CD8-positive, alpha-beta T cell (primary cell): ENCODE measurements at places on chromosomes 2 and 18. TPM values are rescaled to one million over a fixed set of nuclear protein-coding genes. Genes with fewer than 3 reads are reported as not detected.

GAREM1 gene
- 0.25 TPM for total RNA-seq

DNA sequence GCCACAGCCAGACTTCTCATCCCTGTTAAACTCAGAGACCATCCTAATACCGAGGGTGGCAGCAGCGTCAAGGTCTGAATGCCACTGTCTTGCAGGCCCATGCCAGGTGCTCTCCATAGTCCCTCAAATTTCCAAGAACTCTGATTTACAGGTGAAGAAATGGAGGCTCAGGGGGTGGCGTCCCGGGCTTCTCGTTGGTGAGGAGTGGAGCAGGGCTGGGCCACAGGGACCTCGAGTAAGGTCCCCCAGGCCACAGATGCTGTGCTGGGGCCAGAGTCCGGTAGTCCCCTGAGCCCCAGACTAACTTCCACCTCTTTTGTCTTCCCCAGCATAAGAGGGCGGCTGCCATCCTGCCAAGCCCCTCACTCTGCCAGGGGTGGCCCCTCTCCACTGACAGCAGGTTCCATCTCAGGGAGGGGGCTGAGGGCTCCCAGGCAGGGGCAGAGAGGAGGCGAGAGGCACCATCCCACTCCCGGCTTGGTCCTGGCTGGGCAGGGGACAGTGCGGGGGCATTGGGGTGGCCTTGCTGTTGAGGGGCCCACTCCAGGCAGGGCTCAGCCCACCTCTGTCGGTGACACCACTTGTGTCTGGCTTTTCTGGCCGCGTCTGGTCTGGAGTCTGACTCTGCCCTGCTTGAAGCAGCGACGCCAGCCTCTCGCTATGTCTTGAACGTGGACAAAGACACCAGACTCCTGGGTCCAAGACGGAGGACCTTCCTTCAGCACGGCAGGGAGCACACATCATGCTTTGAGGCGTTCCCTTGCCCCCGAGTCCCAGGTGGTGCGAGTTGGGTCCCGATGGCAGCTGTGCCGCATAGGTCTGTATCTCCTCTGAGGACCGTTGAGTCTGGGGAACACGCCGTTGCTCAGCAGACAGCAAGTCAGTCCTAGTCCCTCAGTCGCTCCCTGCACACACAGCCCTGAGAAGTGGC is 15.9 kb upstream of the KLHL30 start:
- no peak for DNase-seq

- DNase-seq: no peak
Measured at GRCh38 chr2:221716426-221717303, 144.6 kb upstream of the EPHA4 start.

DNA sequence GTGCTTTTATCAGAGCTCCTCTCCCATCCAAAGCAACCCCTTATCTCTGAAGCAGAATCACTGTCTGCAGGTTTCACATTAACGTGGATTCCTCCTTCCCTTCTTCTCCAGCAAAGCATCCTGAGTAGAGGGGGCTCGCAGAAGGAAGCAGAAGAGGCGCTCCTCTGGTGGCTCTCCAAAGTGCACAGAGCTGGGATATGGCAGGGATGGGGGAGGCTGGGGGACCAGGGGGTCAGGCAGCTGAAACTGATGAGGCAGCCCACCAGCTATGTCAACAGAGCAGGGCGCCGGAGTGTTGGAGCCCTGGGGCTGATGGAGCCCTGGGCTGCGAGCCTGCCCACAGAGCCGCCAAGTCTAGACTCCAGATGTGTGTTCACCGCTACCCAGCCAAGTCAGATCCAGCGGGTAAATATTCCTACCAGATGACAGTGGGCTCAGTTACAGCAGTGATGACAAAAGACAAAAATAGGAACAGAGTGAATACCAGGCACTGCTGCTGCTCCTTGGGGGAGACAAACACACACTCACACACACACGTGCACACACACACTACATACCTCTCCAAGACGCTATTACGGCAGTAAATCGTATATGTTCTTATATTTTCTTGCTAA is 678.3 kb upstream of the ID2 start:
- DNase-seq: no peak

GRCh38 chr18:27763936-27764335 is 413.0 kb downstream of the CDH2 start:
- no peak for DNase-seq

DNA sequence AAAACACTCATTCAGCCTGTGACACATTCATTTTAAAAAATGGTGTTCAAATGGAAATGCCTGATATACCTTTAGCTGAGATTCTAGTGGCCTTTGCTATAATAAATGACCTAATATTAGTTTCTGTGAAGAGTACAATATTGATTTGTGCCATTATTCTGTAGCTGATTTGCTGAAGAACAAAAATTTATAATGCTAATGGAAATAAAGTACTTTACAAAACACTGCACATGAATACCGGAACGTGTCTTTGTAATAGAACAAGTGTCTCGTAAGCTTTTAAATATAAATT is 138.7 kb downstream of the WDR7 start:
- no peak for DNase-seq

DNA sequence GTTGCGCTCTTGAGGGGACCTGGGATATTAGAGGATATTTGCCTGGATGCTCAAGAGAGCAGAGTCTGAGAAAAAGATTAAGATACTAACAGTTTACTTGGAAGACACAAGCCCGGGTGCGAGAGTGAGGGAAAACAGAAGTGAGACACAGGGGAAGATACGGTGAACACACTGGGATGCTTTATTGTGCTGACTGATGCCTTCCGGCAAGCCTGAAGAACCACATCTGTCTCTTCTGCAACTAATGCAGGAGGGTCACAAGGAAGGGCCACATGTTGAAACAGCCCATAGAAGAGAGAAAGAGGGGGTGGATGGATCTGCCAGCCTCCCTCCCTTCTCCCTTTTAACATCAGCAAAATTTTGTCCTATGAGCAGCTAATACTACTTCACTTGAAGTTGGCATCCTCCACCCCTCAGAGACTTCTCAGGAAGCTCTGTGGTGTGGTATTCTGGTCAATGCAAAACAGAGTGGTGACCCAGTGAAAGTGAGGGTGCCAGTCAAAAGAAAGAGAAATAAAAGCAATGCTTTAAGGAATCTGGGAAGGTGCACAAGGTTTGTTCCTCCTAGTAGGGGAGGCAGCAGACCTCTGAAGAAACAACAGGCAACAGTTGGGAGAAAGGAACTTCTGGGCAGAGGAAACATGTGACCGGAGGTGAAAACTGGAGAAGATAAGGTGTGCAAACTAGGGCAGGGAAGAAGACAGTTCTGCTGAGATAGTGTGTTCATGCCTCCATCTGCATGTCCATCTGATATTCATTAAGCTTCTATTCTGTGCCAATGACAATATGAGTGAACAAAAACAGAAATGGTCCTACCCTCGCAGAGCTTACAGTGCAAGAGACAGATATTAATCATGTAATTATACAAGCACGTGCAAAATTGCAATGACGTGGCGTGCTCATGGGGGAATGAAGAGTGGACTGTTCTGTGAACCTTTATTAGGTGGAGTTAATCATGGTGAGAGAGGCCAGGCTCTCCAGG is 107.1 kb downstream of the LYPD6B start:
- no peak for DNase-seq

DNA sequence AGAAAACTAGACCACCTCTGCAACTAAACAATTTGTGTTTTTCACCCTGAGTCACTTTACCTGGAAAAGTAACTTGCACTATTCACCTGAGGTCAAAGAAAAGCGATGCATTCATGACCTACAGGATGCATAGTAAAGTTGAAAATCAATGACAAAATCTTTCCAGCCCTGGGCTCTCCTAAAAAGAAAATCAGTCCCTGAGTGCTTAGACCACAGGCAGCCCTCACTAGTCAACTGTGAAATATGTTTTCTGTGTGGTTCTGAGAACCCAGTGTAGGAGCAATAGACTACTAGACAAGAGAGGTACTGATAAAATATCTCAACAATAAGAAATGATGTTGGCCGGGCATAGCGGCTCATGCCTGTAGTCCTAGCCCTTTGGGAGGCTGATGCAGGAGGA is 133.1 kb downstream of the TXNL1 start:
- no peak for DNase-seq

GRCh38 chr2:7676714-7677113 is 759.5 kb downstream of the RNF144A start:
- no peak for DNase-seq

- DNase-seq: no peak
Measured at GRCh38 chr18:58005011-58005410, 39.0 kb upstream of the NEDD4L start.

DNA sequence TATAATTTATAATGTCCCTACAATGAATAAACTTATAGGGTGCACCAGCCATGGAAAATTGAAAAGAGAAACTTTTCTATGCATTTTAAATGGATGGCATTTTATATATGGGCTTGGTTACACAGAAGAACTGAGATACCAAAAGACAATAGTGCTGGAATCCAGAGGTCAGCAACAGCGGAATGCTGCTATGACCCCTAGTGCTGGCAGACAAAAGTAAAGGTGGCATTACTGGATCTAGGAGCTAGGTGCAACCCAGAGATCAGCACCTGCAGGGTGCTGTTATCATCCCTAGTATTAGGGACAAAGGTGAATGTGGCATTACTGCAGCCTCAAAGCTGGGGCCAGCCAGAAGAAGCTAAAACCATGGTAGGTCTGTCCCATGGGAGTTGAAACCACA is 392.7 kb upstream of the ST6GAL2 start:
- DNase-seq: no peak

- no peak for DNase-seq
Measured at GRCh38 chr2:135457279-135457678, 73.7 kb downstream of the ZRANB3 start.

SCYGR4 gene
- not detected for total RNA-seq

PAX3 gene
- total RNA-seq: not detected

DNA sequence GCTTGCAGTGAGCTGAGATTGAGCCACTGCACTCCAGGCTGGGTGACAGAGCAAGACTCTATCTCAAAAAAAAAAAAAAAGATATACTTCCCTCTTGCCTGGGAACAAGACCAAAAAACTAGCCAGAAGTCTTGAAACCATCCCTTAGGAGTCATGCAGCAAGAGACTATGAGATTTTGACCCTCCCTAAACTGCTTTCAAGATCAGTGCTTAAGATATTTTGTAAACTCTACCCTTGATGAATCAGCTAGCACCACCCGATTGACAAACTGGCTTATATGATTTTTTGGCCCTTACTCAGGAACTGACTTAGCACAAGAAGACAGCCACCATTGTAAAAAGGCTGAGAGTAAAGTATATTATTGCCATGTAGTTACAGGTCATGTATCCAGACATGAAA is 3.8 kb downstream of the SULT1C3 start:
- DNase-seq: no peak

OR6B2 gene
- total RNA-seq: not detected

GRCh38 chr2:64558445-64559081 is 34.4 kb downstream of the AFTPH start:
- no peak for DNase-seq

DNA sequence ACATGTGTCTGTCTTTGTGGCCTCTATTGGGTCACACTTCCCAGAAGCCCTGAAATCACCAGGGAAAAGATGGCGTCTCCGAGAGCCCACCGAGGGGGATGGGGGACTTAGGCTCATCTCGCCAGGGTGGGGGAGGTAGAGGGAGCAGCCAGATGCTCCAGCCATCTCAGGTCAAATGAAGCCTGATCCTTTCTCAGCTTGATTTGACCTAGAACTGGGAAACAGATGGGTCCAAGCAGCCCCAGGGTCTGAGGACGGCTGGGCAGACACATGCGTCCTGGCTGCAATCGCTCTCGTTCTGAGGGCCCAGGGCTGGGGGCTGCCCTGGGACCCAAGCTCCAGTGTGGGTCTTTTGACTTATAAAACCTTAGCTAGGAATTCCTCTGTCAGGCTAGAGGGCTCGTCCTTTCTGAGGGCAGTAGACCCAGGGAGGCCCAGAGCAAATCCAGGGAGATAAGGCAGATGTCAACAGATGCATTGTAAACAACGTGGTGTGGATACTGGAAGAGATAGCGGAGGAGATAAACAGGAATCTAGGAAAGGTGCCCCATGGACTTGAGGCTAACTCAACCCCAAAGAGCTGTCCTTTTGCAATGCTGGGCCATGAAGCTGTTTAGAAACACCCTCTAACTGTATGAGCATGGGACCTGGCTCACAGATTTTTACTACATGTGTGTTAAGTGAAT is 127.7 kb downstream of the MYCN start:
- DNase-seq: no peak

COLEC12 gene
- not detected for total RNA-seq

PCARE gene
- not detected for total RNA-seq

DNAH6 gene
- 0.30 TPM for total RNA-seq

GRCh38 chr2:74573747-74574562 is 19.4 kb downstream of the DOK1 start:
- peak; percentile 60 for DNase-seq

SERPINB4 gene
- not detected for total RNA-seq

- DNase-seq: no peak
Measured at GRCh38 chr18:78607784-78608183, 371.8 kb upstream of the SALL3 start.

- DNase-seq: no peak
Measured at GRCh38 chr2:64982311-64982857, 6.8 kb upstream of the SLC1A4 start.

DNAJC5G gene
- total RNA-seq: not detected

GRCh38 chr2:48161628-48162027 is 255.3 kb upstream of the FBXO11 start:
- no peak for DNase-seq

DNA sequence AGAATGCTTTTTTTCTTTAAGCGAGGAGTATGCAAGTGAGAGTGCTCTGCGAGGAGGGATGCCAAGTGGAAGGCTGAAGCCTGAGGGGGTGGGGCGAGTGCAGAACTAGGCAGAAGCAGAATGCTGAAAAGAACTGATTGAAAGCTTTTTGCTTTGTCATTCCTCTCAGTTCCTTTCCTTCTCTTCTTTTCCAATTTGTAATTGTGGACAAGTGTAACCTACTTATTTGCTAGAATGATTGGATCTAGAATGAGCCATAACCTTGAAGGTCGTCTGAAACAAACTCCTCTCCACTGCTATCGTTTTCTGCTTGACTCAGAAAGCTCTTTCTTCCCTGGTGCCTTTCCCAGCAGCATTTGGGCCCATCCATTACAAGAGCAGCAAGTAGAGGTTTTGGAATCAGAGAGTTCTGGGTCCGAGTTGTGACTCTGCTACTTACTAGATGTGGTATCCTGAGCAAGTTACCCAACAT is 115.3 kb downstream of the METTL8 start:
- no peak for DNase-seq

DNA sequence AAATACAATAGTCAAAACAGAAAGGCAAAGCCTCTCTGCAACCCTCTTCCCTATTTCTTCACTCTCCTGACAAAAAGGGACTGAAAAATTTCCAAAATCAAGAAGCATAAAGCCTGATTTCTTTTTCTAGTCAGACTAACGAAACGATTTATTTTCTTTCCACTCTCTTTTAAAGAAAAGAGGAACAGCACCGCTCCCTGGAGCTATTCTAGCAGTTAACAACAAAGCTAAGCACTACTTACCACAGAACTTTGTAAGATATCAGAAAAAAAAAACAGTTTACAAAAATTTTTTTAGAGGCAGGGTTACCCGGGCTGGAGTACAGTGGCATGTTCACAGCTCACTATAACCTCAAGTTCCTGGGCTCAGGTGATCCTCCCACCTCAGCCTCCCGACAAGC is 14.4 kb upstream of the FHL2 start:
- DNase-seq: no peak

GRCh38 chr2:29879456-29879855 is 41.9 kb downstream of the ALK start:
- no peak for DNase-seq

AQP12A gene
- total RNA-seq: not detected
